ENCODE measurements at places on chromosomes 7 and 10.

- no peak for DNase-seq
These were observed 1.2 kb downstream of the TRDMT1 start for GRCh38 chr10:17200001-17200911.

GRCh38 chr7:136104269-136104603, 127.1 kb upstream of the MTPN start:
- DNase-seq = peak; percentile 40

GRCh38 chr10:49280001-49280408, 19.0 kb upstream of the C10orf71 start:
- no peak for DNase-seq

DNA sequence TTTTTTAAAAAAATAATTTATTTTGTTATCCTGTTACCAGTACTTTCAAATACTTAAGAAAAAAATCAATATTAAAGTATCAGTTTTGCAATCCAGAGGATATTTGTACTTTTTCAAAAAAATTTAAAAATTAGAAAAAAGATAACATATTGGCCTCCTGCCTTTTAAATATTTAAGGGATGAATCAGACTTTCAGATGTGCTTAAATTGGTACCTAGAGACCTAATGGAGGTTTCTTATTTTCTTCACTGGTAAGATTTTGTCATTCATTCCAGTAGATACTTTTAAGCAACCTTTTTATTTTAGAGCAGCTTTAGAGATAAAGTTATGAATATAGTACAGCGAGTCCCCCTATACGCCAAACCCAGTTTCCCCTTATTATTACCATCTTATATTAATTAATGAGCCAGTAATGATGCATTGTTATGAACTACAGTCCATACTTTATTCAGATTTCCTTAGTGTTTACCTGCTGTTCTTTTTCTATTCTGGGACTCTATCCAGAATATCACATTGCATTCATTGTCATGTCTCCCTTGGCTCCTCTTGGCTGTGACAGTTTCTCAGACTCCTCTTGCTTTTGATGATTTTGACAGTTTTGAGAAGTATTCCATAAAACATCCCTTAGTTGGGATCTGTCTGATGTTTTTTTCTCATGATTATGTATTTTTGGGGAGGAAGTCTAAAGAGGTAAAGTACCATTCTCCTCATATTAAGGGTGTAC, 34.2 kb downstream of the BICC1 start:
- no peak for DNase-seq

DNA sequence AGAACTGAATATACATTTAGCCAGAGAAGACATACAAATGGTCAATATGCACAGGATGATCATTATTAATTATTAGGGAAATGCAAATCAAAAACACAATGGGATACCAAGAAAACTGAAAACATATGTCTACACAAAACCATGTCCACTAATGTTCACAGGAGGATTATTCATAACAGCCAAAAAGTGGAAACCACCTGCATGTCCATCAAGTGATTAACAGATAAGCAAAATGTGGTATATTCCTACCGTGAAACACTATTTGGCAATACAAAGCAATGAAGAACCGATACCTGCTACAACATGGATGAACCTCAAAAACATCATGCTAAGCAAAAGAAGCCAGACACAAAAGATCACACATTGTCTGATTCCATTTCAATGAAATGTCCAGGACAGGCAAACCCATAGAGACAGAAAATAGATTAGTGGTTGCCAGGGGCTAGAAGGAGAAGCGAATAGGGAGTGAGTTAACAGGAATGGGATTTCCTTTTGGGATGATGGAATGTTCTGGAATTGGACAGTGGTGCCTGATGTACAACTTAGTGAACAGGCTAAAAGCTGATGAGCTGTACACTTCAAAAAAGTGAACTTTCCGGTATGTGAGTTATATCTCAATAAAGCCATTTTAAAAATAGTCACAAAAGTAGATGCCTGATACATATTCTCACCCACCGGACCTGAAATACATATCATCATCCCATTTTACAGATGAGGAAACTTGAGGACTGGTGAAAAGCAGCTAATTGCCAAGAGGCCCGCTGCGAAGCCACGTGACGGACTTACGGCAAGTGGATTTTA, 33.6 kb downstream of the HIPK2 start:
- no peak for DNase-seq

DNA sequence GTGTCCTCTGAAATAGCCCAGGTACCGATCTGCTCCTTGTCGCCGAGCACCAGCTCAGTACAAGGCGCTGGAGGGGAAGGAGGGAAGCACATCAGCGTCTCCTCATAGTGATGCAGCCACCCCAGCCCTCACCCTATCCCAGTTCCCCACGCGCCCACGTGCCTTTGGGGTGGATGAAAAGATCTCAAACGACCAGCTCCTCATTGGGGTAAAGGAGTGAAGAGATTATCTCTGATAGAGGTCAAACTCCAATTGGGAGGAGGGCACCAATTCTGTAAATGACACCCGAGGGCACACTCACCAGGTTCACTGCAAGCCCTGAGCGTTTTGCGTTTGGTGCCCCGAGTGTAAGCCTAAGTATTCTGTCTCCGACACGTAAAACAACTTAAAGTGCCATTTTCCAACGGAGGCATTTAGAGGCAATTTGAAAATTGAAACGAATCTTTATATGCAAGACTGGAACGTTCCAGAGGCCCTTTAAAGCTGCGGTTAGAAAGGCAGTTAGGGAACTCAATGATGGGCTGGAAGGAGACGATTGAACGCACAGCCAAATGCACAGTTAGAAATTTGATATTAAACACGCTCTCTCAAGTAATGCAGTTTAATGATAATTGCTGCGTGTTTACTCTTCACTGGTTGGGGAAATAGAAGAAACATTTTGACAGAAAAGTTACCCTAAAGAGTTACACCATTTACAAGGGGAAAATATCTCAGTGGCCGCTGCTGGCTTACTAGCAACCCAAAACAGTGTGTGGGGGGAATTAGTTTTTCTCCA, 8.9 kb upstream of the EMX2 start:
- no peak for DNase-seq

All from COR-L47 (cell line).